CD4-positive, alpha-beta T cell treated with Interferon alpha-2 for 1 hour (primary cell): ENCODE measurements at places on chromosomes 16 and 17.

DNA sequence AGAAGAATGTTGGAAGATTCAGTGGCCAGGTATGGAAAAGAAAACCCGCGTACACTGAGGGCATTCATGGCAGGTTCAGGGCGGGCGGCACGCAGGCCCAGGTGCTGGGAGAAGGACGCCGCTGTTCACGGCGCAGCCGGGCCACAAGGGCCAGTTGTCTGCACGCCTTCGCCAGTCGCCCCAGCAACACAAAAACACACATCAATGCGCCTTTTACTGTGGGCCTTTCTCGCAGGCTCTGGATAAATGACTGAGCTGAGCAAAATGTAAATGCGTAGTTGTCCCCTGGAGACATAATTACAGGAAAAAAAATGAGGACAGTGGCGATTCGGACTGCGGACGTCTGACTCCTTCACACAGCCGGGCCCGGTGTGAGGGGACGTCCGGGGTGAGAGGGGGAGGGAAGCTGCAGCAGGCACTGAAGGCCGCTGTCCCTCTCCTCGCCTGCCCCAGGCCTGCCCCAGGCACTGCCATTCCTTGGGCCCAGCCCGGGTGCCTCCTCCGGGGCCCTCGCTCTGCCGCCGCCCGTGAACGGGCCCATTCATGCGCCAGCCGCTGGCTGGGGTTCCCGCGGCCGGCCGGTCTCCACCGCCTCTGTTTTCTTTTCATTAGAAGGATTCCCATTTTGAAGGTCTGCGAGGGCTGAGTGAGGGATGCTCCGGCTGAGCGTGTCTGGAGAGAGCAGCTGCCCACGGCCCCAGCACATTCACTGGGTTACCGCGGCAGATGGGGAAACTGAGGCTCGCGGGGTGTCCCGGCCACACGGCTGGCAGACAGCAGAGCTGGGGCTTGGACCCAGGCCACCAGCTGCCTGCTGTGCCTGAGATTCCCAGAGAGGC is 6.5 kb upstream of the ZNF469 start:
- DNase-seq, result no peak

DNA sequence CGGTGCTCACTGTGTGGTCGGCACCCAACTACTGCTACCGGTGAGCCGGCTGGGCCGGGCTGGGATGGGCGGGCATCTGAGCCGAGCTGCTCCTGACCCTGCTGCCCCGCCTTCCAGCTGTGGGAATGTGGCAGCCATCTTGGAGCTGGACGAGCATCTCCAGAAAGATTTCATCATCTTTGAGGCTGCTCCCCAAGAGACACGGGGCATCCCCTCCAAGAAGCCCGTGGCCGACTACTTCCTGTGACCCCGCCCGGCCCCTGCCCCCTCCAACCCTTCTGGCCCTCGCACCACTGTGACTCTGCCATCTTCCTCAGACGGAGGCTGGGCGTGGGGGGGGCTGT is 6.9 kb downstream of the TBX6 start:
- no peak for DNase-seq

- no peak for DNase-seq
Measured at GRCh38 chr17:20300436-20300934, 166.9 kb downstream of the LGALS9B start.

GRCh38 chr17:49101054-49101534 is 31.5 kb upstream of the B4GALNT2 start:
- no peak for DNase-seq

DNA sequence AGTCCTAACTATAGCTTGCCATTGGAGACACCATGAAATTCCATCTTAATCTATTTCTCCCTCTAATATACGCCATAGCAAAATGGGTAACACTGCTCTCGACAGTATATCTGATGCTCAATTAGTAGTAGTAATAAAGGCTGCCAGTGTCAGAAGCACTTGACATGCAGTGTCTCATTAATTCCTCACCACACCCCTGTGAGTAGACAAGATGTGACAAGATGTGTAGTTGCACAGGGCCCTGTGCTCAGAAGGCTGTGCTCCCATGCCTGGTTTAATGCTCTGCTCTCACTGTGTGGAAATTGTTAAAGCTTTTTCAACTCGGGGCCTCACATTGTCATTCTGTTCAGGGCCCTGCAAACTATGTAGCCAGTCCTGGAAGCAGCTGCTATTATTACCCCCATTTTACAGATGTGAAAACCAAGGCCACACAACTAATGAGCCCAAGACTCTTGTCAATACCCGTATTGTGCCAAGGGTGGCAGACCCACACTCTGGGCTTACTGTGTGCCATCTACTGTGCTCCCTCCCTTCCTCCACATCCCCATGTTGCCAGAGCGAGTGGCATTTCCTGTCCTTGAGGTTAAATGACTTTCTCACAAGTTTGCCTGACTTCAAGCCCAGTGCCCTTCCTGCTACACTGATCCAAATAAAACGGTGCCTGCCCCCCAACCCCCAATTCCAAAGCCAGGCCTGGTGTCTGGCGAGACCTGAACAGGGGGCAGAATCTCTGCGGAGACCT is 287.3 kb upstream of the CCL2 start:
- no peak for DNase-seq

DNA sequence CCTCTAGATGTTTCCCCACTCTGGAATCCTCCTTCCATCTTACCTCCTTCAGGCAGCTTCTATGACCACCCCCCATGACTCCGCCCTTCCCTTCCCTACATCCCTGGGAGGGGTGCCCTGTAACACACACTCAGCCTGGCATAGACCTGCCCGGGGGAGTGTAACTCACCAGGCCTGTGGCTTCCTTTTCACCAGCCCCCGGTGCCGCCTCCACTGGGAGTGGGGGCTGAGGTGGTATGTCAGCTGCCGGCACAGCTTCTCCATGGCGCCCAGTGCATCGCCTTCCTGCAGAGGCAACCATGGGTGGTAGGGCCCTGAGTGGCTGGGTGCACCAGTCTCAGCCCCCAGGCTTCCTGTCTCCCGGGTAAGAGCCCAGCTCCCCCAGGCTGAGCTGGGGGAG is 32.3 kb downstream of the TRPV2 start:
- DNase-seq, result no peak

DNA sequence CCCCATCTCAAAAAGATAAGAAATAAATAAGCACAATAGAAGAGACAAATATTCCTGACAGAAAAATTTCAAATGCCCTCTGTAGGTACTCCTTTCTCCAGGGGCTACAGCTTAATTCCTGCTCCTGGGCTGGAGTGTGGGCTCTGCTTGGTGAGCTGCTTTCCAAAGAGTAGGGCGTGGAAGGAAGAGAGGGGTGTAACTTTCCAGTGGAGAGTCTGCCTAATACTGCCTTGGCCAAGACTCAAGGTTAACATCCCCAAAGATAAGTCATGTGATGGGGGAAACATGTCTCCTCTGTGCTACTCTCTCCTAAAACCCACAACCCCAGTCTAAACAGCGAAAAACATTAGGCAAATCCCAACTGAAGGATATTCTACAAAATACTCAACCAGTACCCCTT is 42.7 kb downstream of the TMC5 start:
- no peak for DNase-seq
